ENCODE measurements at places on chromosomes 3 and 15. TPM values are rescaled to one million over a fixed set of nuclear protein-coding genes. Genes with fewer than 3 reads are reported as not detected.

CGNL1 gene
- total RNA-seq: 1.5 TPM

SAMD7 gene
- total RNA-seq: not detected

SYNM gene
- total RNA-seq: 6.9 TPM

PLIN1 gene
- 0.22 TPM for total RNA-seq

DPPA2 gene
- not detected for total RNA-seq

GOLGA8M gene
- 2.5 TPM for total RNA-seq

ZBTB20 gene
- total RNA-seq: 17.4 TPM

TGM5 gene
- total RNA-seq: not detected

TMEM266 gene
- not detected for total RNA-seq

CLDN16 gene
- not detected for total RNA-seq

PLSCR5 gene
- total RNA-seq: not detected

ADAMTS9 gene
- total RNA-seq: 2.1 TPM

RBMS3 gene
- total RNA-seq: 22.5 TPM

MKRN2 gene
- total RNA-seq: 44.6 TPM

CD200 gene
- 0.44 TPM for total RNA-seq

JMJD7 gene
- total RNA-seq: 5.7 TPM

CORO2B gene
- 26.7 TPM for total RNA-seq

STARD5 gene
- 5.6 TPM for total RNA-seq

RBPMS2 gene
- total RNA-seq: under 0.01 TPM

ERICH6 gene
- total RNA-seq: not detected

P3H2 gene
- total RNA-seq: 14.1 TPM

RNU5B-1 gene
- total RNA-seq: not detected

ITIH1 gene
- total RNA-seq: not detected

PRR20G gene
- total RNA-seq: not detected

MASP1 gene
- total RNA-seq: 56.8 TPM

MUC4 gene
- under 0.01 TPM for total RNA-seq

THSD4 gene
- 63.7 TPM for total RNA-seq

GOLGA8N gene
- 11.4 TPM for total RNA-seq

CAND2 gene
- total RNA-seq: 6.4 TPM

RFTN1 gene
- 31.4 TPM for total RNA-seq

NAALADL2 gene
- 13.7 TPM for total RNA-seq

COL6A6 gene
- 0.11 TPM for total RNA-seq

KLHL40 gene
- total RNA-seq: not detected

CCR9 gene
- not detected for total RNA-seq

SH2D7 gene
- total RNA-seq: not detected

LRRC31 gene
- total RNA-seq: not detected

SUCNR1 gene
- total RNA-seq: not detected

ADIPOQ gene
- total RNA-seq: not detected

CHRNA5 gene
- 5.1 TPM for total RNA-seq

ITIH4 gene
- total RNA-seq: 0.66 TPM

ZIC1 gene
- not detected for total RNA-seq

CIB2 gene
- total RNA-seq: 3.6 TPM

ACOX2 gene
- total RNA-seq: 10.2 TPM

ADCY5 gene
- 0.22 TPM for total RNA-seq
